Adrenal gland (tissue), 19 donors: ENCODE measurements at places on chromosomes 2 and 18.

DNA sequence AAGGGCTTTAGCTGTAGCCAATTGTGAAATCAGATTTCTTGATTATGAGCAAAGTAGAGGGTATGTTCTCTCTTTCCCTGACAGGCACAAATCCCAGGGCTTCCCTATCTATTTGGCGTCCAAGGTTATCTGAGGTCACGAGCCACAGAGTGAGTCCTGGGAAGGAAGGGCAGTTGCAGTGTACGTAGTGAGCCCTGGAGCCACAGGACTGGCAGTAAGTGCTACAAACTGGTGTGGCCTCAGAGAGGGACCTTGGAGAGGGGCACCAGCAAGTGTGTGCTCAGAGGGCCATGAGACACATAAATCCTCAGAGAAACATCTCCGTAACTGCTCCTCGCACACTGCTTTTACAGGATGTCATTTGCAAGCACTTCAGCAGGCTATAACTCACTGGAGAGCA, 115.5 kb upstream of the SH3BP4 start:
- peak; percentile 77 for DNase-seq

- no peak for DNase-seq
Observed at GRCh38 chr2:1521878-1522830, 108.9 kb downstream of the TPO start.

DNA sequence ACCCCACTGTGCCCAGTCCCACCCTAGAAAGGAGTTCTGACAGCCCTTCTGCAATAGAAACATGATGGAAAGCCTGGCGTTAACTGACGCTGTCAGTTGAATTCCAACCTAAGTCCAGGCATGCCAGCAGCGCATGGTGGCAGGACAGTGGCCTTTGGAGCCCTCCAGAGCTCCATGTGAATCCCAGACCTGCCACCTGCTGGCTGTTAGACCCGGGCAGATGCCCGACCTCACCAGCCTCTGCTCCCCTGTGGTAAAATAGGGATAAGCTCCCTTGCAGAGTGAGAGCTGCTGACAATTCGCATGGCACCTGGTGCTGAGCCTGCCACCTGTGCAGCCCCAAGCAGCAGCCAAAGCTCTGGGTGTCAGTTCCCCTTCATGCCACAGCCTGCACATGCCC, 138.6 kb downstream of the LOXHD1 start:
- no peak for DNase-seq

DNA sequence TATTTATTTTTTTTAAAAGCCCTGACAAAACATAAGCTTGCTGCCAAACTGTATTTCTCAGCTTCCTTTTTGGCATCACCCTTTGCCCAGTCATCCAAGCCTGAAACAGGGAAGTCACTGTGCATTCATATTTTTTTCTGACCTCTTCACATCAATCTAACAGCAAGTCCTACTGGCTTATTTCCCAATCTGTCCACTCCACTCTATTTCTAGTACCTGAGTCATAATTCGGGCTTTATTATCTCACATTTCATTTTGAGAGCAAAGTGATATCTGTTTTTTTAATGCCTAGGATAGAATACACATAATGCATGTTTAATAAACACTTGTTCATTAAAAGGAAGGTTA, 5.1 kb downstream of the HNMT start:
- DNase-seq = peak; percentile 62

DNA sequence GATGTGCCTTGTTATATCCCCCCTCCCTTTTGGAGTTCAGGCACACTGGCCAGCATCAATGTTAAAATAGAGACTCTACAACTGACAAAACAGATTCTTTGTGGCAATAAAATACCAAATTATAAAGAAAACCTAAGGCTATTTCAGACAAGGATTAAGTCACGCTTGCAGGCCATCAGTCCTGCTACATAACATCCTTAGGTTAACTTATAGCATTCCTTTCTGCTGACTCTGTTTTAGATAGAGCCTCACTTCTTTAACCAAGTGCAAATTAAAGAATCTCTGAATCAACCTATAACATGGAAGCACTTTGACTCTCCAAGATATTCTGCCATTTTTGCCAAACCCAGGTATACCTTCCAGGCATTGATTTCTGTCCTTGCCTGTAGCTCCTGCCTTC, 784.6 kb downstream of the RNF144A start:
- DNase-seq = no peak

DNA sequence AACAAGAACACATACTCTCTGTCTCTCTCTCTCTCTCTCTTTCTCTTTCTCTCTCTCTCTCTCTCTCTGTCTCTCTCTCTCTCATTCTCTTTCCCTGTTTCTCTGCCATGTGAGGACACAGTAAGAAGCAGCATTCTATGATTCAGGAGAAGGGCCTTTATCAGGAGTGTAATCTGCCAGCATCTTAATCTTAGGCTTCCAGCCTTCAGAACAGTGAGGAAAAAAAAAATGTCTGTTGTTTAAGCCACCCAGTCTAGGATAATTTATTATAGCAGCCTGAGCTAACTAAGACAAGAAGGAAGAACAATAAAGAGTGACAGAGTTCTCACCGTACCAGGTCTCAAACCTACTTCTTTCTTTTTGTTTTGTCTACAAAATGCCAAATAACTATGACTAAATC, 399.4 kb downstream of the SOCS6 start:
- DNase-seq = no peak

DNA sequence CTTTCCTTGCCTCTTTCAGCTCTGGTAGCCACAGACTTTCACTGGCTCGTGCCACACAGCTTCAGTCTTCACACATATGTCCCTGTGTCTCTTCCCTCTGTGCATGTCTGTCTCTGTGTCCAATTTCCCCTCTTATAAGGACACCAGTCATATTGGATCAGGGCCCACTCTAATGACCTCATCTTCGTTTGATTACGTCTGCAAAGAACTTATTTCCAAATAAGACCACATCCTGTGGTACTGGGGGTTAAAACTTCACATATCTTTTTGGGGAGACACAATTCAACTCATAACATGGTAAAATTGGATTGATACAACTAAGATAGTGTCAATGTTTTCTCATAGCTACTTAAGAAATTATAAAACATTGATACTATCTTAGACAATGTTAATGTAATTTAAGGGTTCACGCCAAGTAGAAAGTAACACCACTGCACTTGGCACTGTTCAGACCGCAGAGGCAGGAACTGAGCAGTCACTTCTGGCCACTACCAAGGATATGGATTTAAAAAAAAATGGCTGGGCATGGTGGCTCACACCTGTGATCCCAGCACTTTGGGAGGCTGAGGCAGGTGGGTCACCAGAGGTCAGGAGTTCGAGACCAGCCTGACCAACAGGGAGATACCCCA, 119.6 kb upstream of the EPAS1 start:
- no peak for DNase-seq

DNA sequence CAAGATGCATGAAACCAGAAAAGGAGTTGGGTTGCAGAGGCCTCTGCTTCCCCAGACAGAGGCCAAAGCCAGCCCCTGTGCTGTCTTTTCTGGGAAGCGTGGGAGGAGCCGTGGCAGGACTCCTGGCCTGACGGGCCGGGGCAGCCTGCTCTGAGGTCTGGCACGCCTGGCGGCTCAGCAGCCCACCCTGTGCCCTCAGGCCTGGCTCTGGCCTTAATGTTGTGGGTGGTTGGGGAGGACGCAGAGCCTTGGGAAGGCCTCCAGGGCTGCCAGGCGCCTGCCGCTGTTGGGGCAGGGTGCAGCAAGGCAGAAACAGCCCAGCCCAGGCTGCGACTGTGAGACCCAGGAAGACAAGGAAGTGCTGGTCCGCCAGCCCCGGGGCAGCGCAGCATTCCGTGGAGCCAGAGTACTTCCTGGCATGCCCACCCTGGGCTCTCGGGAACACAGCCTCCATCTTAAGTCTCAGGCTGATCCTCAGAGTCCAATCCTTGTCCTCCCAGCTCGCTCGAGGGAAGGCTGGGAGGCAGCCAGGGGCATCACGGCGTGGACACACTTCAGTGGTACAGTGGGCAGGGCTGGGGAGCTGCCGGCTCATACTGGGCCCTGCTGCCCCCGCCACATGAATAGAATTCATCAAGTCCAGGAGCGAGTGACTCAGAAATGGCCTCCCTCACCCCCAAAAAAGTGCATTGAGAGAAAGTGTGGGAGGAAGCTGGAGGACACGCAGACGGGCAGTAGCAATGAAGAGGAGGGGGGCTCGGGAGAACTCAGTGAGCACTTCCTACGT, 72.6 kb downstream of the EMX1 start:
- no peak for DNase-seq

- no peak for DNase-seq
Observed at GRCh38 chr2:11368059-11368572, 23.7 kb upstream of the ROCK2 start.

DNA sequence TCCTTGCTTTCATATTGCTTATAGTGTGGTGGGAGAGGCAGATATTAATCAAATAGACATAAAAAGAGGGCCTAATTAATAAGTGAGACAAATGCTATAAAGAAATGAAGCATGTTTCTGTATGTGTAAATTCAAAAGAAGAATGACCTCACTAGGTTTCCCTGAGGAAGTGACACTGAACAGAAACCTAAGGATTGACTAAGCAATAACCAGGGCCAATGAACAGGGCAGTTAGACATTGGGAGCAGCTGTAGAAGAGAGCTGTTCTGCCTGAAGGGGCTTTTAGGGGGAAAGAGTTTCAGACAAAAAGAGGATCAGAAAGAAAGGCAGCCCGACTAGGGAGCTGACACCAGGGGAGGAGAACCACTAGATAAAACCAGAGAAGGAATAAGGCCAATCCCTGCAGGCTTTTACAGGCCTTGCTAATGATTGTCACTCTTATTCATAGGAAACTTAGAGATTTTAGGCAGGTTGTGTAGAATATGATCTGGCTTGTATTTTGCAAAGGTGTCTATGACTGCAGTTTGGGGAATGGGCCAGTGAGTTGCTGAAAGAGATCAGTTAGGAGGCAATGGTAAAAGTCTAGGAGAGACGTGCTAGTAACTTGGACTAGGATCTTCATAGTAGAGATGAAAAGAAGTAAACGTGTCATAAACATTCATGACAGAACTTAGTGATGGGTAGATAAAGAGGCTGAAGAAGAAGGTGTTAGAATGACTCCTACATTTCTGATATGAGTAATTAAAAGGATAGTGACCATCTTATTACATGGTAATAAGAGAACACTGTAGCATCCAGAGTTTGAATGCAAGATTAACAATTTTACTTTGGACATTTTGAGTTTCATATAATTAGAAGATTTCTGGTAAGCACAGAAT, 26.8 kb upstream of the NABP1 start:
- DNase-seq = no peak

GRCh38 chr2:95351598-95351915, 51.0 kb upstream of the FAHD2A start:
- no peak for DNase-seq

DNA sequence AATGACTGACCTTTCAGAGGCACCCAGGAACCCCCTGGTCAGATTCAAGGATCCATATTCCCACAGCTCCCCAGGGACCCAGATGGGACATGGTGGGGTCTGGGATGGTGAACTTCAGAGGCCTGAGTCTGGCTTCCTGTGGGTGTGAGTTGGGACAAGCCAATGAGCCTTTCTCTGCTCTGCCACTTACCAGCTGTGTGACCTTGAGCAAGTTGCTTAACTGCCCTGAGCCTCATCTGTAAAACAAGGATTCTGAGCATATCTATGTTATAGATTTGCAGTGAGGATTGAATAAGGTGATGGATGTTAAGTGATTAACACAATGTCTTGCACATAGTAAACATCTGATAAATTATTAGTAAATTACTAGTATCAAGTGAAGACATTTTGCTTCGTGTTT, 6.4 kb downstream of the ABCG8 start:
- DNase-seq = no peak
